ENCODE measurements at places on chromosomes 2 and 18. TPM values are rescaled to one million over a fixed set of nuclear protein-coding genes. Genes with fewer than 3 reads are reported as not detected.

Gene CRYGB
- not detected for total RNA-seq

Gene MATN3
- 13.5 TPM for total RNA-seq

Gene CTAGE1
- total RNA-seq = not detected

Gene OR6B2
- not detected for total RNA-seq

Gene UGT1A10
- not detected for total RNA-seq

Gene NOSTRIN
- not detected for total RNA-seq

Gene HADHB
- 41.3 TPM for total RNA-seq

Gene CDK15
- not detected for total RNA-seq

Gene RAB6C
- total RNA-seq = not detected

Gene TXNDC2
- total RNA-seq = 0.28 TPM

Gene AFTPH
- total RNA-seq = 13.2 TPM

Gene INHA
- total RNA-seq = 0.24 TPM

Gene SH3BP4
- total RNA-seq = 93.8 TPM

Gene DYNAP
- 2.3 TPM for total RNA-seq

Gene G6PC2
- not detected for total RNA-seq

Gene SLC4A5
- 0.50 TPM for total RNA-seq
